Cortex of kidney (tissue), 1 donor: ENCODE measurements at places on chromosomes 6 and 20.

DNA sequence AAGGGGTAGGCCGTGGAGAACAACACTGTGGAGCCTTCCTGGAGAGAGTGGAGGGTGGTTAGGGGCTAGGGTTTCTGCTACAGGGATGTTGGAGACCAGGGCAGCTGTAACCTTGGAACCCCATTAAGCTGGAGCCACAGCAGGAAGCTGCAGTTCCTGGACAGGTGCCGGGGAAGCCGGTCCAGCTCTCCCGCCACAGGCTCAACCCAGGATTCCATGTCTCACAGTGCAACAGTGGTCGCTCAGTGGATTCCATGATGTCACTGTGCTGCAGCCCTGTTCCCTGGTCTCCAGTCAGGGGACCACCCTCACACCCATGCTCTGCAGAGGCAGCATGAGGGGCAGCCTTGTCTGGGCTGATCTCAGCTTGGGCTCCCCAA, 264.6 kb upstream of the CDYL start:
- DNase-seq = no peak

- DNase-seq = no peak
Measured at GRCh38 chr6:143061597-143062385, 1.1 kb downstream of the AIG1 start.

- DNase-seq = no peak
Measured at GRCh38 chr6:63149730-63150129, 61.5 kb upstream of the FKBP1C start.

DNA sequence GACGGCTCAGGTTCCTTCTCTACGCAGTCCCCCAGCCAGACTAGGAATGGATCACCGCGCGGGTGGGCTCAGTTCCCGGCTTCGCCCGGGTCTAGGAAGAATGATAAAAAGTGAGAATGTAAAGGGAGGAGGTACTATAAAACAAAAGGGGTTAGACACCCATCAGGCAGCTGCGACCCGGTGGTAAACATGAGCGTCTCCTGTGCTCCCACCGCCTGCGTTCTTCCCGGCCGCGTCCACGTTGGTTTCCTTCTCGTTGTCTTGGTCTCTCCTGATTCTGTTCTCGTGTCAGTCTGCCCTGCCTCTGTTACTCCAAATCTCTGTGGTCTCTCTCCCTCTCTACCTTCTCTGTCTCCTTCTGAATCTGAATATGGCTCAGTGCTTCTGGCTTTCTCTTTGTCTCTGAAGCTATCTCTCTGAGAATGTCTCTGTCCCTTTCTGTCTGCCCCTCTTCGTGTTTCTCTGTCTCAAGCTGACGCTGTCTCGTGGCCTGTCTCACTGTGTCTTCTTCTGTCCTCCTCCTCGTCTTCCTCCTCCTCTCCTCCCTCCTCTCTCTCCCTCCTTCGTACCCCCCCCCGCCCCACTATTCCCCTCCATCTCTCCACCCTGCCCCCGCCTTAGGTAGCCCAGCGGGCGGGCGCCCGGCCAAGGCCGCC, 41.6 kb upstream of the FOXP4 start:
- DNase-seq = no peak

DNA sequence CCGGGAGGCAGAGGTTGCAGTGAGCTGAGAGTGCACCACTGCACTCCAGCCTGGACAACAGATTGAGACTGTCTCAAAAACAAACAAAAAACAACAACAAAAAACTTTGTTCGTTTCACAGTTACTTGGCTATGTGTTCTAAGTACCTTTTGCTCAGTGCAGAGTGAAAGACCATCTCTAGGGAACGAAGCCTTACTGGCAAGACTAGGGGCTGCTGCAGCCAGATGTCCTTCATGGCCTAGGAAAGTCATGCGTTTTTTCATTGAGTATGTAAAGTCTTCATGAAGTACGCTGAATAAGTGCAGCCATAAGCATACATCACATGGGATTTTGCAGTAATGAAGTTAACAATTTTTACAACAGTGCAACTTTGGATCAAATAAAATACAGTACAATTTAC, 111.1 kb downstream of the JARID2 start:
- DNase-seq = no peak

GRCh38 chr20:19928328-19929011, 88.7 kb upstream of the NAA20 start:
- no peak for DNase-seq

DNA sequence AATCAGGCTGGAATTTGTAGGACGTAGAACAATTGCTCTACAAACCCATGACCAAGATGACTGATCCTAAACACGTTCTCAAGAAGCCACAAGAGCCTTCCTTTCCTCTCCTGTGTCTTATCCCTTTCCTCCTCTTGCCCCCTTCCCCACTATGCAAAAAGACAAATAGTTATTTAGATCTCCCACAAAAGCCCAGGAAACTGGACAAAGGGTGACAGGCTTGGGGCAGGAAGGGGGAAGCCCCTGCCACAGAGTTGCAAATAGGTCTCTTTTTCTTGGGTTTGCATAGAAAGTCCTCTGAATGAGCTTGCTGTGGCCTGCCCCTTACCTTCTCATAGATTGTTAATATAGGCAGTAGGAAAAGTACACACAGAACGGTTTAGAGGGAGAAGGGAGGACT, 377.1 kb upstream of the BTBD3 start:
- DNase-seq = no peak

DNA sequence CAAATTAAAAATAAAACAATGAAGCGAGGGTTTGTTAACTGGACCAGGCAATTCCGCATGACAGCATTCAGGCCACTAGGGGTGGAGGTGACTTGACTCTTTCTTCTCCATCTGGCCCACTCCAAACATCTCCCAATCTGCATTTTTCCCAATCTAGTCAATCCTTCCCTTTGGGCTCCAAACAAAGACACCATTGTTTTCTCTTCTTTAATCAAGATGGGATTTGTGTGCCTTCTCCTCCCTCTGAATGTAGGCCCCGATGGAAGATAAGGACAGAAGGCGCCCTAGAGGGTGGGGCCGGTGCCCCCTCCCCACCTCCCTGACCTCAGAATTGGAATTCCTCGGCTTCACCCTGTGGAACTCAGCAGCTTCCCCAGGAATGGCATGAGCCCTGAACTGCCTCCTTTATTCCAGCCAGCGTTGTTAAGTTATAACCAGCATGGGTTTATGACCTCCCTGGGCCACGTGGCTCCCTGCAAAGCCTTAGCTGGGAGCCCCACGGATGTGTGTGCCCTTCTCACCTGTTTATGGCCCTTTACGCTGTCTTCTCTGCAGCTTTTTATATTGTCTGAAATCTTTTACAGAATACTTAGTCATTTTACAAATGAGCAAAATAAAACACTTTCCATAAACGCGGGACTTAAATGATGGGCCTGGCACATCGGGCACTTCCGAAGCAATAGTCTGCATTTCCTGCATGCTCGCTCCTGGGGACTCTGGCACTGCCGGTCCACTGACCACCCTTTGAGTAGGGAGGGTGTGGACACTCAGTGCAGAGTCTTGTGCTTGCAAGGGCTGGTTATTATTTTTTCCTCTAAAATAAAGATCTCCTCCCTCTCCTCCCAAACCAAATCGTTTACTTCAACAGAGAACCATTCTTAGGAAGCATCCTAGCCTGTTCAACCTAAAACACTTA, 24.5 kb downstream of the OVOL2 start:
- no peak for DNase-seq

DNA sequence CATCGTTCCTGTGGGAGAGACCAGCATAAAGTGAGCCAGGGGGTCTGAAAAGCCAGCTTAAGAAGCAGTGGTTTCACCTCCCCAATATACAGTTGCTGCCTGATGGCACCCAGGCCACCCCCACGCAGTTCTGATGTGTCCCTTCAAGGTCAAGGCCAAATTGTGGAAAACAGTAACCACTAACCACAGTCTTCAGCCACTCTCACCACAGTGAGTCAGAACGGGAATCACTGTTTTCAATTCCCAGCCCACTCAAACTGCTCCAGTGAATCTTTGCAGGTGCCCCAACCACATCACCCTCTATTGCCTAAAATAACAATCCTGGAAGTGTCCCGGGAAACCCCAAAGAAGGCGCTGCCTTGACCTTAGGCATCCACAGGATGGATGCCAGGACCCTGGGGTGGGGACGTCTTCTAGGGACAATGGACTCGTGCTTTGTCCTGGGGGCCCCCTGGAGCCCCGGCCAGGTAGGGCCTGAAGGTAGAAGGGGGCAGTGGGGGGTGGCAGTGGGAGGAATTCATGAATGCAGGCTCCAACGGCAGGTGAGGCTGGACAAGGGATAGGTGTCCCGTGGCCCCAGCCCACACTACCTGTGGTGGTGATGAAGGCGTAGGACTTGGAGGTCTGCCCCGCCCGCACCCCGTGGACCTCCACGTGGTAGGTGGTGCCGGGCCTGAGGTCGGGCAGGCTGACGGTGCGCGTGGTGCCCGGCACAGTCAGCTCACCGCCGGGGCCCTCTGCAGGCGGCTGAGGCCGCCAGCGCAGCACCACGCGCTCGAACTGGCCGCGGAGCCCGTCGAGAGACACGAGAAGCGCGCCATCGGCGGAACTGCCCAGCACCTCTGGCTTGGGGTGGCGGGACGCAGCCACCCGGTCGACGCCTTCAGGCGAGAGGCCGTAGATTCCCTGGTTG, 22.2 kb downstream of the TNXB start:
- DNase-seq = no peak

DNA sequence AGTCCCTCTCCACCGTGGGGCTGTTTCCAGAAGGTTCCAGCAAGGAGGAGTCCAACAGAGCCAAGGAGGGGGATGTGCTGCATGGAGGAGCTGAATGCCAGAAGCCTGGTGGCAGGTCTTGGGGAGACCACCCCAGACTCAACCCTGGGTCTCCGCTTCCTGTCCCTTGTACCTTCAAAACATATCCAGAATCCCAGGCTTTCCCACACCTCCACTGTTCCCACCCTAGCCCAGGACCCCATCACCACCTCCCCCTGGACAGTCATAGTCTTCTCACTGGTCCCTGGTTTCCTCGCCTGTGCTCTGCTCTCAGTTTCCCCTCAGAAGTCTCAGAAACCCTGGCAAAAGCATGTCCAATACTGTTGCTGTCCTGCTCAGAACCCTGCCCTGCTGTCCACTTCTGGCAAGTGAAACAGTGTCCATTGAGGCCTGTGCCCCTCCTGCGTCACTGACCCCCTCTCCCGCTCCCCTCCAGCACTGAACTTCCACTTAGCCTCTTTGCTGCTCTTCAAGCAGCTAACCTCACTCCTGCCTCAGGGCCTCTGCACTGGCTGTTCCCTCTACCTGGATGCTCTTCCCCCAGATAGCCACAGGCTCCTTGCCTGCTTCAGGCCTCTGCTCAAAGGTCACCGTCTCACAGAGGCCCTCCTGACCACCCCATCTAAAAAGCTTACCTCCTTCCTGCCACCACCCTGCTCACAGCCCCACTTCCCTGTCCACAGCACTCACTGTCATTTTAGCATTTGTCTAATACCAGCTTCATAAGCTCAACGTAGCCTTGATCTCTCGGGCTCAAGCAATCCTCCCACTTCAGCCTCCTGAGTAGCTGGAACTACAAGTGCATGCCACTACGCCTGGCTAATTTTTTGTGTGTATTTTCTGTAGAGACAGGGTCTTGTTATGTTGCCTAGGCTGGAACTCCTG, 169.2 kb downstream of the GRM4 start:
- DNase-seq = no peak

DNA sequence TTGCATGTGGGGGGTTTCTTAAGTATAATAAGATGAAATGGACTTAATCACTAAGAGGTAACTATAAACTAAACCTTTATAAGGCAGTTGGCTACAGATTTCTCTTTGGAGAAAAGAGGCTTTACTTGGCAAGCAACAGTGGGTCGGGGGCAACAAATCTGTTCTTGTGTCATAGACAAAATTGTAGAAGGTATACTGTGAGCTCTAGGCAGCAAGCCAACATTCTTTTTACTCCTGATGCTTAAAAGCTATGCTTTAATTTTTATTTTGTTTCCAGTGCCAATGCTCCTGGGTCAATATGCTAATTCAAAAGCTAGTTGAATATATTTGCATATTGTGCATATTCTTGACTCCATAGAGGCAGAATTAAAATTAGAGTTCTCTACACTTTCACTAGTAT, 495.4 kb downstream of the BTBD3 start:
- DNase-seq = no peak

- DNase-seq = no peak
Measured at GRCh38 chr20:37238935-37239451, 22.6 kb downstream of the GHRH start.

- DNase-seq = no peak
Measured at GRCh38 chr6:3825851-3826581, 23.2 kb upstream of the FAM50B start.

- DNase-seq = no peak
Measured at GRCh38 chr6:143299253-143300166, 151.0 kb downstream of the ADAT2 start.

DNA sequence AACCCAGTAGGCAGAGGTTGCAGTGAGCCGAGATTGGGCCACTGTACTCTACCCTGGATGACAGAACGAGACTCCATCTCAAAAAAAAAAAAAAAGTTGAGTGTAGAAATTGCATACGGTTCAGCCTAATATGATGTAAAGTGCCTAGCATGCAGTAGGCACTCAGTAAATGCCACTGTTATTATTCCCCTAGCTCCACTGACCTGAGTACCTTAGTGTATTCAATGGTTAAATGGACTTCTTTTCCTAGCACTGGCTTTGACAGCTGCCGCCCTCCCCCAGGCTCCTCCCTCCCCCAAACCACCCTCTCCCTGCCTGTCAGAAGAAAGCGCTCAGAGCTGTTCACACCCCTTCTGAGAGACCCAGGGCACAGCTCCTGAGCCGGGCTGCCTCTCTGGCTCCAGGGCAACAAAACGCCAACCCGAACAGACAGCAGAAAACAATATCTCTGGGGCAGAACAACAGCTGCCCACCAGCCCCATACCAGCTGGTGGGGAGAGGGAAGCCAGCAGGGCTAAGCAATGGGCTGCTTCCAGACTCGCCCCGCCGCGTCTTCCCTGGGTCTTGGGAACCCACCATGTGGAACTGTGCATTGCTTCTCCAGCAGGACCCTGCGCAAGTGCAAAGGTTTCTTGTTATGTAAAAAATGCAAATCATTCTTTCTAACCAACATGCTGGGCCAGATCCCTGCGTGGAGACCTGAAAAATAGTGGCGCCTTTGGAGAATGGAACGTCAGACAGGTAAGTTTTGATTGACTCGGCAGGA, 4.5 kb downstream of the CPNE5 start:
- DNase-seq = no peak

DNA sequence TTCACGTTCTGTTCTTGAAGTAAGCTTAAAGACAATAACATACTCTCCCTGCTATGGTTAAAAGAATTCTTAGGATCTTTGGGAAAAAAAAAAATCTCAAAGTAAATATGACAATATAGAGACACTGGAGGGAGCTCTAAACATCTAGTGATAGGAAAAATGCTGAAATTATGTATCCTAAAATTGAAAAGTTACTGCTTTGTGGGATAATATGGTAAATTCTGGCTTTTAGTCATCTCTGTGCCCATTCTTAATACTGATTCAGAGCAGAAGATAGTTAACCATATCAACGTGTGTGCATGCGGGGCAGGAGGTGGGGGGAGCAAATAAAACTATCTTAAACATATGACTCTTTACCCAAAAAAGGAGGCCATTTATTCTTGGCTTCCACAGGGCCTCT, 165.4 kb downstream of the GMPR start:
- DNase-seq = no peak

- DNase-seq = no peak
Measured at GRCh38 chr6:137926985-137927384, 59.9 kb downstream of the TNFAIP3 start.
